ENCODE measurements at places on chromosomes 16 and 17. TPM values are rescaled to one million over a fixed set of nuclear protein-coding genes. Genes with fewer than 3 reads are reported as not detected.
A peak's percentile ranks its signal among the peaks of the same experiment; 100 is the strongest.

DNA sequence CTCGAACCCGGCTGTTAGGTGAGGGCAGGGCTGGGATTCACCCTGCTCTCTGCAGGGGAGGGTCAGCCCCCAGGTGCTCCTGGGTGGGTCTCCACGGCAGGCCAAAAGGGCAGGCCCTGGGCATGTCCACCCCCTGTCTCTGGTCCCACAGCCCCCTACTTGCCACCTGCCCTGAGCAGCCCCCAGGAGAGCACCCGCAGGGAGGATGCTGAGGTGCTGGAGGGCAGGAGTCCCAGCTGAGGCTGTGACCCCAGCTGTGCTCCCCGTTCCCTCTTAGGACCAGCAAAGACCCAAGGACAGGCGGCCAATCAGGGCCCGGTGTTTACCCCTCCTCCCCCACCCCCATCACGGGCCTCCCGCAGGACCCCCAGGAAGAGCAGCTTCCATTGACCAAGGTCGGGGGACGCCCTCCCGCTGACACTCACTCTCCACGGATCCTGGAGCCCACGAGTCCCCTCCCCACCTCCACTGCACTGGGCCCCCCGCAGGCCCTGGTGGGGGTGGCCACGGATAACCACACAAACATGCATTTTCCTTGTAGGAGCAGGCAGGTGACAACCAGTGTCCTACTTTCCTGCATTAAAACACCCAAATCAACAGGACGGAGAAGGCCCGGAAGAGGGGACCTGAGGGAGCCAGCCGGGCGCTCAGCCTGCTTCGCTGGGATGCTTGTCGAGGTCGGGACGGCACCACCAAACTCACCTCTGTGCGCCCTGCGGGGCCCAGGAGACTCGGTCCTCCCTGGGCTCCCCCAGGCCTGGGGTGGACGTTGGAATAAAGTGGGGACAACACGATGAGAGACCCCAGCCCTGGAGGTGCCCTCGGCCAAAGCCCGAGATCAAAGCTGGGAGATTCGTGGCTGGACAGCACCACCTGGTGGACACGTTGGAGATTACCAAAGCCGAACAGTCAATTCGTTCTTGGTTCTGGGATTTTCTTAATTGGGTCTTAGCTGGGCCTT, 22.5 kb upstream of the ENPP7 start:
- DNase-seq, result peak; percentile 48

- DNase-seq, result no peak
Observed at GRCh38 chr17:48258331-48258730, 150.8 kb downstream of the SNX11 start.

DNA sequence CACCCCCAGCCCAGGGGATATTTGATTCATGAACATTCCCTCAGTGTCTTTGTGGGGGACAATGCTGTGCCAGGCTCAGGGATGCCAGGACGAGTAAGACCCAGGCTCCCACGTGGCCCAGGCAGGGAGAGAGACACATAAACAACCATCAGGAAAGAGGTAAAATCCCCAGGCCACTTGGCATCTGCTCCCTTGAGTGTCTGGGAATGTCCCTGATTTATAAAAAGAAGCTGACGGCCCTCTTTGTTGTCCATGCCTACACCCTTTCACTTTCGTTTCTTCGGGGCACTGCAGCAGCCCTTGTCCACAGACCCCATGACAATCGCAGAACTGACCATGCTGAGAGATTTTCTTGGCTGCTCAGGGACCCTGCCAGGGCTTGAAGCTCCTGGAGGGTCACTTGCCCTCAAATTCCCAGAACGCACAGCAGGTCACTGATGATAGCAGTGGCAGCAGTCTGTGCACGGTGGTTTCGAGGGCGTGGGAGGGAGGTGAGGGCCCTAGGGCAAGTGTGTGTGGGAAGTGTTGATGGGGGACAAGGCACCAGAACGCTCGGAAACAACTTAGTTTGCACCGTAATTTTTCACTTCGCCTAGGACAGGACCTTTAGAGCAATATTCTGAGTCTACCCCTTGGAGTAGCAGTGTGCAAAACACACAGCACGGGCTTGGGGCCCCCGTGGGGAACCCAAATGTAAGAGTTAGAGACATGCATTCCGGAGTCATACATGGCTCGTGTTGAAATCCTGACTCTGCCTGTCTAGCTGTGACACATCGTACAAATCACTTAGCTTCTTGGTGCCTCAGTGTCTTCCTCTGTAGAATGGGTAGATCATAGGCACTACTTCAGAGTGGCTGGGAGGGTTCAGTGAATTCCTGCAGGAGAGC, 4.7 kb downstream of the NOD2 start:
- no peak for DNase-seq

GRCh38 chr17:44636562-44636961, 19.7 kb upstream of the MEIOC start:
- DNase-seq, result no peak

GRCh38 chr17:3630781-3631180, 5.3 kb downstream of the SHPK start:
- no peak for DNase-seq

- no peak for DNase-seq
Observed at GRCh38 chr16:75024594-75024993, 25.8 kb downstream of the ZNRF1 start.

GRCh38 chr17:38447502-38448085, 19.3 kb downstream of the ARHGAP23 start:
- DNase-seq, result no peak

- DNase-seq, result no peak
Observed at GRCh38 chr17:43351691-43352090, 47.1 kb upstream of the ARL4D start.

DNA sequence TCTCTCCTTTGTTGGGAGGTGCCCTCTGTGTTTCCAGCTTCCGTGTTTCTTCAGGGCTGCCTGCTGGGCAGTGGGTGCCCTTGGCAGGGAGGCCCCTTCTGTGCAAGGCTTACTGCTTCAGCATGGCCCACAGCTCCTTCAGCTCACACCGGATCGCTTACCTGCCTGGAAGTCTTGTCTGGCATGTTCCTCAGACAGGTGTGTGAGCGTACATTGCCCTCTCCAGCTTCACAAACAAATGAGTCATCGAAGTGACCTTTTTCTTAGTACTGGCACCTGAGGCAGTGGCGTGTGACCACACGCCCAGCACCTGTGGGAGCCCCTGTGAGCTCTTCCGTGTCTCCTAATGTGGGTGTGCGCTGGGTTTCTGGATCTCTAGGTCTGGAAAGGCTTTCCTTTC, 3.5 kb downstream of the RAB40C start:
- no peak for DNase-seq

DNA sequence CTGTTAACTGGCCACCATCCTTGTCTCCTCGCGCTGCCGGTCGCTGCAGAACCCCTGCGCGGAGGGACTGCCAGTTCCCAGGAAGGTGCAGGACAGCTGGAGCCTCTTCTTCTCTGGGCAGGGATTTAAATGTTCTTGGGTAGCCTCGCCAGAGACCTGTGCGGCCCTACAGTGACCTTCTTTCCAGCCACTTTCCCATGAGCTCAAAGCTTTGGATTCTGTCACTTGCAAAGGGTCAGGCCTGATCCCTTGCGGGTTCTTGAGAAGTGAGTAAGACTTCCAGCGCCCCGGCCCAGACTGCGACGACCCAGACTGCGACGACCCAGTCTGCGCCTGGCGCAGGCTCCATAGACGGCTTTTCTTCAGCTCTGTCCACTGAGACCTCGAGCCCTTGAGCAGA, 1.4 kb upstream of the SLFN5 start:
- no peak for DNase-seq

DNA sequence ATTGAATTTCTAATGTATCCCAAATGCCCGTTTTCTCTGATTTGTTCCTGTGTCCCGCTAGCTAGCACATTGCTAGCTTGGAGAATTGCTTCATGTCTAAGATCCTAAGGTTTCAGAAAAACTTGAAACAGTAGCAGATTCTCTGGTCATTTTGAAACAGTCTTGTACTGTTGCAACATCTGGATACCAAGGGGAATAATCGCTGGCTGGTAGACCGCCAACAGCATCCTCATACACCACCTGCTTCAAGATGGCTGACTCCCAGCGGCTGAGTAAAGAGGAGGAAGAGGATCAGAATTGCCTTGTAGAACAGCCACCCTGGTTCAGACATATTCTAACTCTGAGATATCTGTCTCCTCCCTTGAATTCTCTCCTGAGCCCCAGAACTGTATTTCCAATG, 226.7 kb upstream of the ELAC2 start:
- peak; percentile 61 for DNase-seq

DNA sequence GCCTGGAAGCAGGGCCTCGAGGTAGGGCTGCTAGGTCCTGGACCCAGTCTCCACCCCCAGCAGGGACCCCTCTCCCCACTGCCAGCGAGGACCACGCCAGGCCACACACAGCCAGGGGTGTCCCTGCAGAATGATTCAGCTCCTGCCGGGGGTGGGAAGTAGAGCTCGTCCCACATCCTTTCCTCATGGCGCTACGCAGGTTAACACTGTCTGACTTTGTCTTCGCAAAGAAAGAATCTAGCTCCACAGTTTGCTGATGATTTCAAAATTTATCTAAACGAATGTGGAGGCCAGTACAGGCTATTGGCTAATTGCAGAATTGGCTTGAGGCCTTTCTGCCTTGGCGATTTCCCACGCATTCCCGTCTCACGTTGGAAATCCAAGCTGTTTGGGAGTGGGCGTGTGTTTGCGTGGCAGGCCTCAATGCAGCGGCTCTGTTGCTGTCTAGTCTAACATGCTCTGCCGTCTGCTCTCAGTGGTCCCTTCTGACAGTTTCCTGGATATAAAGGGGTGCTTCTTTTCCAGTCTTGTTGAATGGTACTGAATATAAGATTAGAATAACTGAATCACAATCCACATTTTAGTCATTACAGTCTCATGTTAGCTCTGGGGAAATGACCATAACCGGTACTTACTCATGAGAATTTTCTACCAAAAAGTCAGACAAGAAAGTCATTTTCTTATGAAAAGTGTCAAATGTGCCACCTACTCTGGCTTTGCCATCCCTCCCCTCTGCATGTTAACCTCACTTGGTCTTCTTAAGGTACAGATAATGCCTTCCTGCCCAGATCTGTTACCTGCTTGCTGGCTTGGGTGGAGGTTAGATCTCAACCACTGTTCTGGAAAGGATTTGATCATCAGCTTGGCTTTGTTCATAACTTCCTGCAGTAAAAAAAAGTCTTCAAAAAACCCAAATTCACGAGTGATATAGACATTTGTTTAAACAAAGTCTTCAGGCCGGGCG, 252.4 kb downstream of the NTN1 start:
- no peak for DNase-seq

DNA sequence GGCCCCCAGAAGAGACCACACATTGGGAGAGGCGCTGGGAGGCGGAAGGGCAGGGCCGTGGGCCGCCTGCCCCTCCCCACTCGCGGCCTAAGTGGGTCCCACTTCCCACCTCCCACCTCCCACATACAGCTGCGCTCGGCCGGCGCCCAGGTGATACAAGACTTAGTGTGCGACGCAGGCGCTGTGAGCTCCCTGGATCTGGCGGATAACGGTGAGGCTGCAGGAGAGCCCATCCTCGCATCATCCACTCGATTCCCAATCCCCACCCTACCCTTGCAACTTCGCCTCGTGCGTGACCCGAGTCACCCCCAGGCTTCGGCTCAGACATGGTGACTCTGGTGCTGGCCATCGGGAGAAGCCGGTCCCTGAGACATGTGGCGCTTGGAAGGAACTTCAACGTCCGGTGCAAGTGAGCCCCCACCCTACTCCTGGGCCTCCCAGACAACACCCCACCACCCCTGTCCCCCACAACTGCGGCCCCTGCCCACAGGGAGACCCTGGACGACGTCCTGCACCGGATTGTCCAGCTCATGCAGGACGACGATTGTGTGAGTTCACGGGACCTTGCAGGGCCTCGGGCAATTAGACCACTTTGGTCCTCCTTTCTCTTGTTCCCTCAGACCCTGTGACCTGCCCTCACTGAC, 3.9 kb downstream of the CARMIL2 start:
- no peak for DNase-seq

DNA sequence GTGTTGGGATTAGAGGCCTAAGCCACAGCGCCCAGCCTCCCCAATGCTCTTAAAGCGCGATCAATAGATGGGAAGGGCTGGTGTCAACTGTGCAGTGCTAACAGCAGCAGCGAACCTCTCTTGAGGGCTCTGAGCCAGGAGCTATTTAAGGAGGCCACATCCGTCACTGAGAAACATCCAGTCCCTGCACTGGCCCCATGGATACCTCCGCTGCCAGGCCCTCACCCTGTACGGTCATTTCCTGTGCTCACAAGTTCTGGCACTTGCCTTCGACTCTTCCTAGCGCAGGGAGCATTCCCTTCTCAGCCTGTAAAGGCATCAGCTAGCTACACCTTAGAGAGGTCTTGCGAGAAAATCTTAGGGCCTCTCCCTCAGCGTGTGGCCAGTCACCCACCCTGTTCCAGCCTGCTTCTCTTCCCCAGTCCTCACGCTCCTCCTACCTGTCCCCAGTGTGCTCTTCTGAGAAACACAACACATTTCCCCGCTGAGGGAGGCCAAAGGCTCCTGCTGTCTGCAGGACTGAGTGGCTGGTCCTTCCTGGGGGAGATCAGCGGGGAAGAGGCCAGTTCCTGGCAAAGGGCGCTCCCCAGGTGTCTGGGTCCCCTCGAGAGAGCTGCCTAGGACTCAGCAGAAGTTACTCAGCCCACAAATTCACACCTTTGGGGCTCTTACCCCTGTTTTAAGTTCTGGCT, 28.6 kb downstream of the GTF3C1 start:
- DNase-seq, result no peak

GRCh38 chr17:3981455-3981854, 17.2 kb upstream of the ATP2A3 start:
- DNase-seq, result no peak

DNA sequence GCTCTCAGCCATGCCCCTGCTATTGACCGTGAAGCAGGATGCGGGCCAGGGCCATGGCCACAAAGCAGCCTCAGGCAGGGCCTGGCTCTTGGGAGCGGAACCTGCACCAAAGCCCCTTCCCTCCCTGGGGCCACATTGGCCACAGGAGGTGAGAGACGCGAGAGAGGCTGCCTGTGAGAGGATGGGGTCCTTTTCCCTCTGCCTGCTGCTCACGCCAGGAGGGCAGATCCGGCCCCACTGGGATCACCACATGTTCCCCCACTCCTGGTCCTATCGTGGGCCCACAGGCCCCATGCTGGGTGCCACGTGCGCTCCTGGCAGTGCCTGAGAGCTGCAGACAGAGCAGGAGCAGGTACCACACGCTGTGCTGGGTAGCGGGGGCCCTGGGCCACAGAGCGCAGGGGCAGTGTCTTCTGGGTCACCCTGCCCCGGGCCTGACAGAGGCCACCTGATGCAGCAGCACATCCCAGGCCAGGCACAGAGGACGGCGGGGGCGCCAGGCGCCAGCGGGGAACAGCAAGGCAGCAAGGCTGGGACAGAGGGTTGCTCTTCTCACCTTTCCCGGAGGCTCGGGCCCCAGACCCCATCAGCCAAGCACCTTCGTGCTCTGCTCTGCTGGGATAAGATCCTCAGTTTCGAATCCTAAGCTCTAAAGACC, 9.2 kb upstream of the NUDT16L1 start:
- DNase-seq, result no peak

Gene CCR7
- not detected for total RNA-seq

Gene CPHXL2
- not detected for total RNA-seq

Gene CIBAR2
- not detected for total RNA-seq

Gene QPRT
- total RNA-seq, result 15.3 TPM

Gene CD7
- total RNA-seq, result 0.90 TPM

Gene OTOP2
- not detected for total RNA-seq

Gene CCDC200
- not detected for total RNA-seq

Gene OVCA2
- 37.0 TPM for total RNA-seq

Gene ZG16B
- not detected for total RNA-seq

Gene ALKBH5
- total RNA-seq, result 73.9 TPM

Gene CDRT15
- total RNA-seq, result not detected

Gene ALOX15B
- total RNA-seq, result 3.8 TPM

Data from tibial nerve (tissue), 4 donors.